ENCODE measurements at places on chromosomes 1 and 21.
A peak's percentile ranks its signal among the peaks of the same experiment; 100 is the strongest.

GRCh38 chr1:100308777-100309176, 42.8 kb downstream of the RTCA start:
- DNase-seq, result no peak

- DNase-seq, result no peak
These were observed 6.1 kb upstream of the SLC19A2 start for GRCh38 chr1:169491845-169492281.

GRCh38 chr21:37155186-37155585, 82.1 kb downstream of the TTC3 start:
- DNase-seq, result no peak

DNA sequence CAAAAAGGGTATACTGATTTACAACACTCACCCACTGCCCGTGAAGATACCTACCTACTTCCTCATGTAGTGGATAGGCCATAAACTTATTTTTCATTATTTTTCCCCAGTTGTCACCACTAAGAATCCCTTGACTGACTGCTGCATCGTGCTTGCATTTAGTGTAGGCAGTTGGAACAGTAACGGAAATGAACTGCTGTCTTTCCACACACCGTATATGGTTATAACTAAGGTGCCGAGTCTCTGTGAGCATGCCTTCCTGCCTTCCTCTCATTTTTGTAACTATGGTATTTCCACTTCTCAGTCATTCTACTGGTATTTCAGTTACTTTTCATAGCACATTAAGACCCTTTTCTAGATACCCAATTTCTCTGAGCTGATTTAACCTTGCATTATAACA, 36.4 kb downstream of the SLC35F3 start:
- no peak for DNase-seq

DNA sequence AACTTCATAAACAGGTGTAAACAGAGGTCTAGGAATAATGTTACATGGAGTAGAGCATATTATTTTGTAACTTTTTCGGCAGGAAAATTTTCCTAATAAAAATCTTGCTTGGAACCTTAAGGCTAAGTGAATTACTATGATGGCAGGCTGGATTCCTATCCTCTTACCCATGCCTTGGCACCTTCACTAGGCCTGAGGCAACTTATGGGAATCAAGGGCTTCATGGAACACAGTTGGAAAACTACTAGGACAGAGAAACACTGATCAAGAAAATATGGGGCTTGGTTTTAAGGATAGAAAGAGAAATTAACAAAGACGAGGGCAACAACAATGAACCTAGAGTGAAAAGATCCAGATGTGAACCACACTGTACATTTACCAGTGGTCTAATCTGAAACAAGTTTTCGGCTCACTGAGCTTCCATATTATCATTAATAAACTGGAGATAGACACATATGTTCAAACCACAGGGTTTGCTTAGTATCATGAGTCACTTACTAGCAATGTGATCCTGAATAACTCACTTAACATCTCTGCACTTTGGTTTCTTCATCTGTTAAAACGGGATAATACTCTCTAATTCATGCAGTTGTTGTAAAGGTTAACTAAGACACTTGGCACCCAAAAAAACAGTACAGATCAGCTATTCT, 68.5 kb downstream of the GPATCH2 start:
- peak; percentile 50 for DNase-seq

DNA sequence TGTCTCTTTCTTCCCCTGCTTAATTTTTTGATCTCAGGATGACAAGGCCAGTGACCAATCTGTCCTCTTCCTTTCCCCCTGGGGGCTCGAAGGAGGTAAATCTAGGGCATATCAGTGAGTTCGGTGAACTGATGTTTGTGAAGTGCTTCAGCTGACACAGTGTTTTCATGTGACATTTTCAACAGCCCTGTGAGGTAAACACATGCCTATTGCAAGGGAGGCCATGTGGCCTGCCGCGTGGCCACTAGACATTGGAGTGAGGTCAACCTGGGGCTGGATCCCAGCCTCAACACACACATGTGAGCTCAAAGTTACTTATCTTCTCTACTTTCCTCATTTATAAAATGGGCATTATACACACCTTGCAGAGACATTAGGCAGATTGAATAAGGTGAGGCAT, 126.3 kb downstream of the PLPP3 start:
- DNase-seq, result no peak
